ENCODE measurements at places on chromosomes 3 and 15.

DNA sequence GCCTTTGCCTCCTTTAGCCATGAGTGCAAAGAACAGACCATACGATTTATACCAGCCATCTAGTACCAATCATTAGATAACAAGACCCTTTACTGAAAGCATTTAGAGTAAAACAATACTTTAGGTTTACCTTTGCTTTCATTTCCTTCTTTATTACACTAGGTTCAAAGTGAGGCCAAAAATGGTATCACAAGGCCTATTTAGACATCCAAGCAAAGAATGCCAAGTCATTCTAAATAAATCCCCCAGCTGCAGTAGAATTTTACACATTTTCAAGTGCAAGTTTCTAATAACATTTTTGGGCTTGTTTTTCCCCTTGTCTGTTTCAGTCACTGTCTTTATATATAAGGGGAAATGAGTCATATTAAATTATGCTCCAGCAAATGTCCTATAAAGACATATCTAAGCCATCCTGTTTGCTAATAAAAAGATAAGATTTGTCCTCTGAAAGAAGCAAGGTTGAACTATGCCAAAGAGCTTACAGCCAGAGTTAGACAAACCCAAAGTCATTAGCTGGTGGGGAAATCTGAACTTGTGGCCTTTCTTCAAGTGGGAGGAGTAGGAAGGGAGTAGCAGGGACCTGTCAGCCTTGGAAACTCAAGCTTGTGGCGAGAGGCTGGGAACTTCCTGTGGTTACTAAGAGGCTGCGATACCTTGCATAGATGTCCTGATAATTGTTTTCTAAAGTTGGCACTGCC lies 232.7 kb downstream of the MECOM start:
- DNase-seq = no peak

- no peak for DNase-seq
Observed at GRCh38 chr3:126798521-126798920, 94.5 kb downstream of the CHCHD6 start.

GRCh38 chr3:133038089-133038730 lies at the start of gene TMEM108:
Gene TMEM108, plus strand, starts transcription at chr3:133038391.
- peak; percentile 86 for DNase-seq

- no peak for DNase-seq
Observed at GRCh38 chr3:8094415-8094814, 407.2 kb upstream of the LMCD1 start.

DNA sequence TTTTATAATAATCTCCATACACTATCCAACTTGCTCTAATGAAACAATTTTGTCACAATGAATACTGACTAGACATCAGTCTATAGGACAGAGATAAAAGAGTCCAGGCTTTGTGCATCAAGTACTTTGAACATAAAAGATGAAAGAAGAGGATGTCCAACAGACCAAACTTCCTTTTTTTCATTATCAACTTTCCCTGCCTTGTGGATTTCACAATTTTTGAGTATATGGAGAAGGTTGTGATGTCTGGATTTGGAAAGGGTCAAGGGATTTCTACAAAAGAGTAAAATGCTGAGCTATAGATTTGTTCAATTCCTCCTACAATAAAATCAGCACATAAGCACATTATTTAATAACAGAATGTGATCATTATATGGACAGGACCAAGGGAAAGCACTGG lies 25.7 kb downstream of the CD47 start:
- no peak for DNase-seq

GRCh38 chr15:33425142-33425541 lies 114.4 kb downstream of the RYR3 start:
- DNase-seq = peak; percentile 40

DNA sequence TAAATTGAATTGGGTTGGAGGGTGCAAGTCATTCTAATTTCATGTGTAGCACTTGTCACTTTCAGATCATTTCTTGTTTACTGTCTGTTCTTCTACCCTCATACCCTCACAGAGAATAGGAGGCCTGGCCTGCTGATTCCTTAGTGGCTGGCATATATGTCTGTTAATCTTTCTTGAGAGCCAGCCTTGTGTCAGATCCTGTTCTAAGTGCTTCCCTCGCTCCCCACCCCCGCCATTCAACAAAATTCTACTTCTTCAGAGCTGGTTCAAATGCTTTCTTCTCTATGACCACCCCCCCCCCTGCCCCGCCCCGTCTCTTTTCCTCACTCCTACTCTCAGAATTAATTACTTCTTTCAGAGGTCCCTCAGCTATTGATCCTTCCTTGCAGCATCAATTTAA lies 1.5 kb upstream of the U2SURP start:
- no peak for DNase-seq

DNA sequence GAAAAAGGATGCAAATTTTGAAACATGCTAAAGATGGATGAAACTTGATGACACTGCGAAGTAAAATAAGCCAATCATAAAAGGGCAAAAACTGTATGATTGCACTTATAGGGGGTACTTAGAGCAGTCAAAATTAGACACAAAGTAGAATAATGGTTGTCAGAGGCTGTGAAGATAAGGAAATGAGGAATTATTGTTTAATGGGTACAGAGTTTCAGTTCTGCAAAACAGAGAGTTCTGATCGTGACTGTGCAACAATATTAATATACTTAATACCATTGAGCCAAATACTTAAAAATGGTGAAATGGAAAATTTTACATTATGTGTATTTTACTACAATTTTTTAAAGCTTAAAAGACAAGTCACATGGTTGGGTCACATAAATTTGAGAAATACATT lies 35.1 kb downstream of the UBE3A start:
- no peak for DNase-seq

GRCh38 chr3:62758296-62759066 lies 116.7 kb downstream of the CADPS start:
- DNase-seq = no peak

GRCh38 chr15:59876140-59876539 lies 128.0 kb upstream of the FOXB1 start:
- DNase-seq = no peak

DNA sequence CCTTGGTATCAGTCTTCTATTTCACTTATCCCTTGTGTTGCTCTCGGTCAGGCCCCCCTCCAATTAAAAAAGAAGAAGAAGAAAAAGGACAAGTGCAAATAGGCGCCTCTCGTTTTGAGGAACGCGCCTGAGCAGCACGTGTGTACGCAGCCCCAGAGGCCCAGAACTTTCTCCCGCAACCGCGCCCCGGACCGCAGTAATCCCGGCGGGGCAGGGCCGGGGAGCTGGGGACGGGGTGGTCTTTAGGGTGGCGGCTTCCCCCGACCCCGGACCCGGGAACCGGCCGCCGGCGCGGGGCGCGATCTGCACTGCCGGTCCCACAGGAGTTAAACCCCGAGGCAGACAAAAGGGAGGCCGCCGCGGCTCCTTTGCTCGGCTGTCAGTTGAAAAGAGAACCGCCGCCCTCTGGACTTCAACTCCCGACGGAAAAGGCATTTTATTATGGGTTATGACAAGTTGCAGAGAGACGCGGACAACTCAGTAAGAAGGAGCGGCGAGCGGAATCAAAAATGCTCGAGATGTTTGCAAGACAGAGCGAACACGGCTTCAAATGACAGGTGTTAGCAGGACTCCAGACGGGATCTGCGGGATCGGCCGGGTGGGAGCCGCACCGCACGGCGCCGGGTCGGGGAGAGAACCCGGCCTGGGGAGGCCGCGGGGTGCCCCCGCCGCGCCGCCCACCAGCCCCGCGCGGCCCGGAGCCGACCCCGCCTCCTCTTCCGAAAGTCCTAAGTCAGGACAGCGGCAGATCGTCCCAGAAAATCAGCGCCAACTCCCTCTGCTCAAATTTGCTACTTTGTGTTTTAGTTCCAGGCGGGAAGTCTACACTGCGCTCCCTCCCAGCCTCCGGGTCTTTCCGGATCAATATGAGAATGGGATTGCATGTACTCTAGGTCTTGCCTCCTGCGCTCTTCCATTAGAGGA lies 79.0 kb downstream of the NR2F2 start:
- peak; percentile 31 for DNase-seq

DNA sequence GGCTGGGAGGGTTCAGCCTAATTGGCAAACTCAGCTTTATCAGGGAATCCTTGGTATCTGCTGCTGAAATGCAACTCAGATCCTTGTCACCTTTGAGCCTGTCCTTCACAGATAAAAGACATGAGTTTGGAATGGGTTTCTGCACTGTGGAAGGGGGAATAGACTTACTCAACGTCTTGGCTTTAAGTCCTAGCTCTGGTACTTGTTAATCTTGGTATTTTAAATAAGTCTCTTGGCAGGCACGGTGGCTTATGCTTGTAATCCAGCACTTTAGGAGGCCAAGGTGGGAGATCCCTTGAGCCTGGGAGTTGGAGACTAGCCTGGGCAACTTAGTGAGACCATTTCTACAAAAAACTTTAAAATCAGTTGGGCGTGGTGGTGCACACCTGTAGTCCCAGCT lies 55.1 kb upstream of the ATOSA start:
- DNase-seq = no peak

- no peak for DNase-seq
Observed at GRCh38 chr15:52445553-52445952, 83.1 kb downstream of the MYO5A start.

GRCh38 chr3:145869958-145870357 lies 291.0 kb downstream of the PLOD2 start:
- no peak for DNase-seq

DNA sequence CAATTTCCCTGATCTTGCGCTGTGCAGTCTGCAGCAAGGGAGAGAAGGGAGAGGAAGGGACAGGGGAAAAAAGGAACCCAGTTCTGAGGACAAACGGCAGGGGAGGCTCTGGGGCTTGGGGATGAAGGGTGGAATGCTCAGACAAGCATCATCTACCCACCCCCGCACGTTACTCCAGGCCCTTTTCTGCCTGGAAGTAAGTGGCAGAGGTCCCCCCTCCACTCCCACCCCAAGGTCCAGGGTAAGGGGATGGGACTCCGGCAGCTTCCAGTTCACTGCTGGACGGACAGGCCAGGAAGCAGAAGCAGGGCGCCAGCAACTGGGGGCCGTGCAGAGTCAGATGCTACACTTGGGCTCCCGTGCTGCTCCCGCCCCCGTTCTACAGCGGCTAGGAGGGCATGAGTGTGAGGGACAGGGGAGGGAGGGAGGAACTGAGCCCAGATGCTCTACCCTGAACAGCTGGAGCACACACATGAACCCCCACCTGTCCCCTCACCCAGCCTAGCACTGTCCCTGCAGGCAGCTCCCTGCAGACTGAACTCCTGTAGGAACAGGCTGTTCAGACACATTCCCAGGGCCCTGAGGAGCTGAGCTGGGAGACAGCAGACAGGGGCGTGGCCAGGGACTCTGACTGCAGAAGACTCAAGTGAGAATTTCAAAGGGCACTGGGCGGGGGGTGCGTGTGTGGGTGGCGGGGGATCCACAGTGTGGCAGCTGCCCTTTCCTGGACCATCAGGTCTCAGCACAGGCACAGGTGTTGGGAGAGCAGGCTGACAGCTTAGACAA lies 59.7 kb downstream of the SENP2 start:
- DNase-seq = no peak

GRCh38 chr3:85570819-85571218 lies 612.0 kb downstream of the CADM2 start:
- no peak for DNase-seq

DNA sequence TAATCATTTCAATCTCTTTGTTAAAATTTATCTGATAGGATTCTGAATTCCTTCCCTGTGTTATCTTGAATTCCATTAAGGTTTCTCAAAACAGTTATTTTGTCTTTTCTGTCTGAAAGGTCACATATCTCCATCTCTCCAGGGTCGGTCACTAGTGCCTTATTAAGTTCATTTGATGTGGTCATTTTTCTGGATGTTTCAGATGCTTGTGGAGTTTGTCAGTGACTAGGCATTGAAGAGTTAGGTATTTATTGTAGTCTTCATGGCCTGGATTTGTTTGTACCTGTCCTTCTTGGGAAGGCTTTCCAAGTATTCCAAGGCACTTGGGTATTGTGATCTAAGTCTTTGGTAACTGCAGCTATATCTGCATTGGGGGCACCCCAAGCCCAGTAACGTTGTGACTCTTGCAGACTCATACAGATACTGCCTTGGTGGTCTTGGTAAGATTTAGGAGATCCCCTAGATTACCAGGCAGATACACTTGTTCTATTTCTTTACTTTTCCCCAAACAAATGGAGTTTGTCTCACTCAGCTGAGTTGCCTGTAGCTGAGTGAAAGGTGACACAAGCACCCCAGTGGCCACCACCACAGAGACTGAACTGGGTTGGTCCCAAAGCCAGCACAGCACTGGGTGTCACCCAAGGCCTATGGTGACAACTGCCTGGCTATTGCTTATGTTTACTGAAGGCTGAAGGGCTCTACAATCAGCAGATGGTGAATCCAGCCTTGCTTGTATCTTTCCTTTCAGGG lies 18.9 kb upstream of the SLC27A2 start:
- no peak for DNase-seq

DNA sequence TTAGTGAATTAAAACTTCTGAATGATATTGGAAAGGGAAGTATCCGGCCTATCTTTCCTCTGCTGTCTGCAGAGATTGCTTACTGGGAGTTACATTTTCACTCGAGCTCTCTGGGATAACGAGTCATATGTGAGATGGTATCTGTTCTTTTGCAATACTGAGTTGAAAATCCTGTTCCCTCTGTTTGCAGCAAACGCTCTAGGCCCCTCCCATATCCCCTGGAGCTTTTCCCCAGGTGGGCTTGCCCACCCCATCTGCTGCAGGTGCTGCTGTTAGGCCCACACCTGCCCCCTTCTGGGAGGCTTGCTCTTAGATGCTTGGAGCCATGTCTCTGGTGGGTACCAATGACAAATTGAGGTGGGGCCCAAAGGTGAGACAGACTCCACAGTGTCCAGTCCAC lies 42.7 kb upstream of the MTMR10 start:
- no peak for DNase-seq

- DNase-seq = no peak
Observed at GRCh38 chr15:57631386-57632110, 39.8 kb downstream of the MYZAP start.

DNA sequence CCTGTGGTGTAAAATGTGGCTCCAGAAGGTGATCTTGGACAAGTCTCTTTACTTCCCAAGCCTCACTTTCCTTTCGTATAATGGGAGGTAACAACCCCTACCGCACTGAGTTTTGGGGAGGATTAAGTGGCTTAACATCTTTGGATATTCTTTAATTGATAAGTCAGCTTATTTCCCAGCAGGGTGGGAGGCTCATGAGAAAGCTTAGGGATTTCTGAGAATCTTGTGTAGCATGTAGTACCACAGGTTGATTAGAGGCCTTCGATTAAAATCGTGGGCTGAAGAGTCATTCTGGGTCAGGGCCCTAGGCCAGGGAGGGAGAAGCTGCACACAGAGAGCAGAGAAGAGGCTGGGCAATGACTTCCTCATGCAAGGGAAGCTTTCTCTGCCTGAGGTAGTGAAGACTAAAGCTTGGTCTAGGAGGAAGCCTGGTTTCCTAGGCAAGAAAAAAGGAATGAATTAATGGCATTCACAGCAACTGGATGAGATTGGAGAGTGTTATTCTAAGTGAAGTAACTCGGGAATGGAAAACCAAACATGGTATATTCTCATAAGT lies 1.5 kb upstream of the NMNAT3 start:
- DNase-seq = no peak

DNA sequence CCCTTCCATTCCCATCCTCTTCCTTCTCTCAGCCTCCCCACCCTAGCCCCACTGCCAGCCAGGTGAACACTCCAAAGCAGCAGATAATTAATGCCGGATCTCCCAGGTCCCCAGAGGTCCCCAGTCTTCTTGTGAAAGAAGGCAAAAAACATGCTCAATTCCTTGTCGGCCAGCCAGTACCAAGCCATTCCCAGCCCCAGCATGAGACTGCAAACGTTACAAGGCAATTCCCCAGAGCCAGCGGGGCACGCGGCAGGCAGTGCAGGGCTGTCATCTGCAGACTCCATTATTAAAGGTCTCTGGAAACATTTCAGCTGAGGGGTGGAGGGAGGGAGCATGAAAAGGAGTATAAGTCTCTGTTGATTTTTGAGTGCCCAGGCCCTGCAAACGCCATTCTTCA lies 117.8 kb downstream of the XXYLT1 start:
- peak; percentile 62 for DNase-seq

GRCh38 chr3:112128843-112129727 lies 4.0 kb downstream of the GCSAM start:
- DNase-seq = no peak
